HFF-Myc (cell line): ENCODE measurements at places on chromosomes 13 and 19.

DNA sequence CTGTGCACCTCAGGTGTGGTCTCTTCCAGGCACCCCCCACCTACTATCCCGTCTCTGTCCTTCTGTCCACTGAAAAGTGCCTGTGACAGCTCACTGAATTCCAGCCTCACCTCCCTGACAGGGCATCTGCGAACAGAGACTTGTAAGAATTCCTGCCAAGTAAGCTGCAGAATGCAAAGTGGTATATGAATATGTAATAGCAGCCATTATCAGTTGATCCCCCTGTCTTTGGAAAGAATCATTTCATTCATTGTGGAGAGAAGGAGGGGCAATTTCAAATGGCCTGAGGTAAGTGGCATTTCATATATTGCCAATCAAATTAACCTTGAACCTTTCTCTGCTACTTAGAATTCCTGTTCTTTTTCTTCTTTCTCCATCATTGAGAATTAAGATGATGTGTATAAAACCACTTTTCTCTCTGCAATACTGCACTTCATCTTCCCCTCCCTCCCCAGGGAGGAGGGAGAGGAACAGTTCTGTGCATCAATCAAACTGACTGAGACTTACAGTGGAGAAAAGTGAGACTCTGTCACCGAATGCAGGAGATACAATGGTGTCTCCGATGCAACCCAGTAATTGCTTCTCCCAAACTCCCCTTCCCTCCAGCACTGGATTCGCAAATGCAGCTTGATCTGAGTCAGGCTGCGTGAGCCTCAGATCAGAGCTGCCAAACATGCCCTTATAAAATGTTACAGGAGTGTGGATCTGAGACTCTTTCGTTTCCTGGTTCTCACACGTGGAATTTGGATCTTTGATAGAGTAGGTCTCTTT is 91.7 kb downstream of the SLC10A2 start:
- no peak for DNase-seq

DNA sequence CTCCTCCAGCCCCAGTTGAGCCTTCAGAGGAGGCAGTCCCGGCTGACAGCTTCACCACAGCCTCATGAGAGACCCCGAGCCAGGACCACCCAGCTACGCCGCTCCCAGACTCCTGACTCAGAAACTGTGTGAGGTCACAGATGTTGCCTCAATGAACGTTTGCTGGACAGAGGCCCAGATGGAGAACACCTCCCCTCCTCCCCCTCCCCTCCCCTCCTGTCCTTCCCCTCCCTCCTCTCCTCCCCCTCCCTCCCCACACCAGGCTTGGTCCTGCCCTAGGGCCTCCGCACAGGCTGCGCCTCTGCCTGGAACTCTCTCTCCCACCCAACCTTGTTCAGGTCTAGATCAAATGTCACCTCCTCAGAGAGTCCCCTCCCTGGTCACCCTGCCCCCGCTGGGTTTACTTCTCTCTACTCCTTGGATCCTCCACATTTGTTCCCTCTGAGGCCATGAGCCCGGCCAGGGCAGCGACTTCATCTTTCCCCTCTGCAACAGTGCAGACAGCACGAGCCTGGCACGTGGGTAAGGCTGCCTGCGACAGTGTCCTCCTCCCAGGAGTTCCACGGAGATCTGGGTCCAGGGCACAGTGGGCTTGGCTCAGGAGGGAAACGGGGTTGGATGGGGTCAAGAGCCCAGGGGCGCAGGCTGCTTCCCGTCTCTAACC is 17.4 kb downstream of the PIP5K1C start:
- no peak for DNase-seq

GRCh38 chr19:45901912-45902650 is at the start of gene MYPOP:
Gene MYPOP, minus strand, starts transcription at chr19:45902613. Its CDS starts 840 bp downstream, at chr19:45901773.
- no peak for DNase-seq

DNA sequence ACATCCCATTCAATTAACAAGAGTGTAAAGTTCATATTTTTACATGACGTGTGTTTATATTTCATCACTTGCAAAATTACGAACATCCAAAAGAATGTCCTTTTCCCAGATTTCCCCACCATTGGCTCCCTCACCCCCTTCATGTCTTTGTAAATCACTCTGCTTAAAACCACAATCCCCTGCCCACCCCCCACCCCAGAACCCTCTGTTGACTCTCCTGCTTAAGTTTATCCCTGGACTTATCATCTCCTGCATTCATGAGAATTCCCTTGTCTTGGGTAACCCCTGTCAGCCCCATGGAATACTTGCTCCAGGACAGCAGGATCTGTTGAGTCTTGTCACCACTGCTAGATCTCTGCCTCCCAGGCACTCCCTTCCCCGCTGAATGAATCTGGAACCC is 109.9 kb downstream of the COL4A1 start:
- DNase-seq: no peak

- no peak for DNase-seq
These were observed 73.0 kb downstream of the CYSLTR2 start for GRCh38 chr13:48726711-48727110.

DNA sequence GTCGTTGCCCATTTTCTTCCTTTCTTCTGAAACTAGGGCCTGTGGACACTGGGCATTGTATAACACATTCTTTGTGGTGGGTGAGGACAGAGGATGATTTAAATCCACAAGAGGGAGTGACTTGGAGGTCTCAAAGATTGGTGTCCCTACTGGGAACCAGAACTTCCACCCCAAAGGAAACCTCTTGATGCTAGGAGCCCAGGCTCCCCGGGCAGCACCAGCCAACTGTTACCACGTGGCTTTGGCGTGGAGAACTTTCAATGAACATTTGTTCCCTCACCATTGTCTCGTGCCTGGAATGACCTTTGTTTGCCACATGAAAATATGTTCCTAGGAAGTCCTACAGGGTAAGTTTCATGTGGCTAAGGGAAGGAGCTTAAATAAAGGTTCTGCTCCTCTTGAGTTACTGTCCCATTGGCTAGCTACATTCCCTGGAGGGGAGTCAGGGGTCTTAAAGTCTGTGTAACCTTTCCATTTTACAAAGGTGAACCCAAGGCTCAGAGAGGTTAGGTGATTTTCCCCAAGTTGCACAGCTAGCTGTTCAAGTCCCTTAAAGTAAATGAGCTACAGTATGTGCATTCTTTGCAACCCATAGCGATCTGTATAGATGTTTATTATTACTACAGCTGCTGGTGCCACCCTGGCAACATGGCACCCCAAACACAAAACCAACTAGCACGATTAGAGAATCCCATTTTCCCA is 5.0 kb upstream of the CDX2 start:
- no peak for DNase-seq

DNA sequence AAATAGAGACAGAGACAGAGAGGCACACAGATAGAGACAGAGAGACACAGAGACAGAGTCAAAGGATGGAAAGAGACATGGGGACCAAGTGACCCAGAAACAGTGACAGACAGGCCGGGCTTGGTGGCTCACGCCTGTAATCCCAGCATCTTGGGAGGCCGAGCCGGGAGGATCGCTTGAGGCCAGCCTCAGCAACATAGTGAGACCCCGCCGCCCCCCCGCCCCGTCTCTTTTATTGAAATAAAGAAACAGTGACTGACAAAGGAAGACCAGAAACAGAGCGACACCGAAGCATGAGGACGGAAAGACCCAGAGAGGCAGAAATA is 848 bp upstream of the NECTIN2 start:
- DNase-seq: no peak

DNA sequence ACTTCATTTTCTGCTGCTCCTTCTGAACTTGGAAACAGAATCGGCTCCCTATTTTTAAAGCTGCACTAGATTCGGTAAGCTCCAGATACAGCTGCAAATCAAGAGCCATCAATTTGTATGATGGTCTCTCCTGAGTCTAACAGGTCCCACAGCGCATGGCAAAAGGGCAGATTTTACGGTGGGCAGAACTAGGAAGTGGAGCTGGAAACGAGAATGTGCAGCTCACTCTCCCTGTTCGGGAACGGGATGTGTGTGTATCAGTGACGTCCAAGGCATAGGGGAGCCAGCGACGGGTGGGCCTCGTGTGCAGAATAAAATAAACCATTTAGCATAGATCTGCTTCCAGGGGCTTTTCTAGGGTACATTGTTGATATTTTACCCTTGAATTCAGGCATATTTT is 74.2 kb downstream of the COL4A1 start:
- peak; percentile 42 for DNase-seq

GRCh38 chr13:25044071-25044470 is 51.9 kb upstream of the PABPC3 start:
- no peak for DNase-seq

GRCh38 chr19:54949412-54949811 is 2.1 kb upstream of the NLRP7 start:
- DNase-seq: no peak

GRCh38 chr13:110559429-110559943 is 2.0 kb downstream of the RAB20 start:
- no peak for DNase-seq

DNA sequence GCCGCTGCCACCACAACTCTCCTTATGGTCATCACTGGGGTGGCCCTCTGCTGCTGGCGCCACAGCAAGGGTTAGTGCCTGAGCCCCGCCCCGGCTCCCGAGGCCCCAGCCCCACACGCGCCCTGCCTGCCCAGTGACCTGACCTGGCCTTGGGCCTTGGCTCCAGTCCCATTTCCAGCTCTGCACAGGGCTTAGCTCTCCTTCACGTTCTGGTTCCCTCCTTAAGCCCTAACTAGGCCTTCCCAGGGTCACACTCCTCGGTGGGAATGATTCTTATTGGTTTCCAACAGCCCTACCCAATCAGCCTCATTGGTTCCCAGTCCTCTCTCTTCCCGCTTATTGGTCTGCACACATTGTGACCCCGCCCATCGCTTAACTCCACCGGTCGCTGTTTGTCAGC is 5.8 kb downstream of the KIRREL2 start:
- DNase-seq: no peak

DNA sequence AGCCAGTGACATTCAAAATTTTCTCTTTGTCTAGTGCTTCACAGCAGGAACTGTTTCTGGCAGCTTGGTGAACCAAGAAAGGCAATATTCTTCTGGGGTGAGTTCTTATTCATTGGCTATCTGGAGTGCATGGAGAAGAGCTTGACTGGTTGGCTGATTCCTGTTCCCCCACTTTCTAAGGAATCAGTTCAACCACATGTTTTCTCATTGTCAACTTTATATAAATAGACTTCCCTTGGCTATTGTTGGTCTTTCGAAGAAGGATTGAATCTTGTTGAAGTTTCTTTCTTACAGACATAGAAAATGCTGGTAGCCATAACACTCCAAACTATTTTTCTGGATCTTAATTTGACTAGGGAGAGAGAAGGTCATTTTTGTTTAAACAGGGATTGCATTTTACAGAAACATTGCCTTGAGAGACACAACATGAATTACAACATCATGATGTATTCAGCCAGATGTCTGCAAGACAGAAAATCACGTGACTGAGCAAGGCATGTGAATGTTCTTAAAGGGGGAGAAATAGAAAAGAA is 85.2 kb downstream of the EDNRB start:
- DNase-seq: no peak

DNA sequence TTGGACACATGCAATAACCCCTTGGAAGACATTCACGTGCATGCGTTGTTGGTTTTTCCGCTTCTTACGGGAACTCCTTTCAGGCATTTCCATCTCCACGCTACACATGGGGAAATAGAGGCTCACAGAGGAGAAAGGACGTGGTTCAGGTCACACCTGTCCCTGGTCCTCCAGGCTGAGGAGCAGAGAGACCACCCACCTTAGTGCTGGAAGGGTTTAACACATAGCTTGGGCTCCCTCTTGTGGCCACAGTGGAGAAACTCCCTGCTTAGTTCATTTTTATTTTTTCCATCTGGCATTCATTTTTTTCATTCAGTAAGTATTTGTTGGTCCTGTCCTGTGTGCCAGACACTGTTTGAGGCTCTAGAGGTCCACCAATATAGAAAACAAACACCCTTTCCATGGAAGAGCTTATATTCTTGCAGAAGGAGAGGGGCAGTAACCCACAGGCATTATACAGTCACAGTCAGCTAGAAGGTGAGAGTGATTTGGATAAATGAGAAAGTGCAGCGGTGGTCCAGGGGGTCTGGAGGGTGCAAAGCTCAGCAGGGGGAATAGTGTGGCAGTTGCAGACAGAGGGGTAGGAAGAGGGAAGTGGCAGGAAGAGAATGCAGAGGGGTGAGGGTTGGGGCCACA is 24.2 kb upstream of the TTYH1 start:
- DNase-seq: peak; percentile 38

DNA sequence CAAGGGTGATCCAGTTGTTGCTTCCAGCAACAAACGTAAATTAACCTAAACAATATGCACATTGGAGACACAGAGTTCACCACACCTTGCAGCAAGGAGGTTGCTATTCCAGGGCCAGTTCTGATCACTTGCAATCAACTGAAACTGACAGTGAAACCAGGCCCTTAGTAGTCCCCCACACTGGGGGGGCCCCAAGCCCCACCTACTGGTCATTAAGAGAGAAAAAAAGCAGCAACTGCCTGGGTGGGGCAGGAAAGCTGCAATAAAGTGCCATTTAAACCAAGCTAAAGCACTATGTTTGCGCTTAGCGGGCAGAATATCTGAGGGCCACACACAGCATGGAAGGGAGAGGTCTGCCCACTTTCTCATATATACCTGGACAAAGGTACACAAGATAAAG is 51.5 kb downstream of the ATP7B start:
- no peak for DNase-seq

GRCh38 chr19:2532252-2533071 is 56.5 kb downstream of the GADD45B start:
- no peak for DNase-seq

DNA sequence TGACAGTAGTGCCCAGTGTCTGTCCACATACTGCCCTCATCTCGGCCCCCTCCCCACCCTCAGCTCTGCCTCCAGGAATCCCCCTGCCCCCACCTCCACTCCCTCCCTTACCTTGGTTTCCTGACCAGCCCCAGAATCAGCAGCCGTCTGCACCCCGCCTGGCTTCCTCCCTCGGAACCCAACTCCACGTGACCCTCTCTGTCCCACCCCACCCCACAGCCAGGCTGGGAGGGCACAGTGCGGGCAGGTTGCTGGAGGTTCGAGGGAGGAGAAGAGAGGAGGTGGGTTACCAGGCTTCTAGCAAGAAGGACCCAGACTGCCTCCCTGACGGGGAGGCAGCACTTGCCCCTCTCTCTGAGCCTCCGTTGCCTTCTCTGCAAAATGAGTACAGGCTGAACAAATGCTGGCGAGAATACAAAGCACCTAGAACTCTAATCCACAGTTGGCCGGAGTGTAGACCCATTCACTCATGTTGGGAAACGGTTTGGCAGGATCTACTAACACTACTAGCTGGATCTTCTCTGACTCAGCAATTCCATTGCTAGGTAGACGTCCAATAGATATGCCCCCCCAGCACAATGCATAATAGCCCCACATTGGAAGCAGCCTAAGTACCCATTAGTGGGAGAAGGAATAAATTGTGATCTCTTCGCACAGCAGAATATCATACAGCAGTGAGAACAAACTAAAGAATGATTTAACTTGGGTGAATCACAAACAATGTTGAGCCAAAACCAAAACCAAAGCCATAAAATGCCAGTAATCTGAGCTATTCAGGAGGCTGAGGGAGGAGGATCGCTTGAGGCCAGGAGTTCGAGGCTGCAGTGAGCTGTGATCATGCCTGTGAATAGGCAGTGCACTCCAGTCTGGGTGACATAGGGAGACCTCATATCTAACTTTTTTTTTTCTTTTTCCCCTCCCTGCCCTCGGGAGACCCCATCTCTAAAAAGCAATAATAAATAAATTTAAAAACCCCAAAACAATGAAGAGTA is at the start of gene RASAL3:
TSS of gene RASAL3 (minus strand) at position 151 of the 992 bp plus-strand sequence. CDS start 186 bp downstream, outside the sequence.
- DNase-seq: no peak

- no peak for DNase-seq
These were observed 406.9 kb downstream of the LIG4 start for GRCh38 chr13:107808389-107808788.
